CD4-positive, alpha-beta T cell treated with Interleukin-1 beta for 1 hour (primary cell): ENCODE measurements at places on chromosomes 16 and 17.
A peak's percentile ranks its signal among the peaks of the same experiment; 100 is the strongest.

GRCh38 chr17:67156269-67157199 is 88.5 kb downstream of the HELZ start:
- DNase-seq: no peak

DNA sequence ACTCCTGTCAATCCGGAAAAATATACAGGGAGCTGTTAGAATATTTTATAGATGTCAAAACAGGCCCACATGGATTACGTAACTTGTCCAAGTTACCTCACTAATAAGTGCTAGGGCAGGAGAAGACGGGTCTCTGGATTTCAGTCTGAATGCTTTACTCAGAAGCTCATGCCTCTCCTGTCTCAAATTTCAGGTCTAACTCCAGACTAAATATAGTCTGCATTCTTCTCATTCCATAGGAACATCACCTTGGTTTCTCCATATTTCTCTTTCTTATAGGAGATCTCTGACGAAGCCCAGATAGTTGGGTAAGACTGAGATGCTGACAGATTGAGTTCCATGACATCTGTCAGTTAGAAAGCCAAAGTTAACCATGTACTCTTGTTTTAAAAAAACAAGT is 174.2 kb downstream of the STX8 start:
- no peak for DNase-seq

- DNase-seq: no peak
Observed at GRCh38 chr16:27828671-27829070, 234.8 kb downstream of the GSG1L start.

- no peak for DNase-seq
Observed at GRCh38 chr16:75774197-75774596, 47.9 kb upstream of the CPHXL start.

DNA sequence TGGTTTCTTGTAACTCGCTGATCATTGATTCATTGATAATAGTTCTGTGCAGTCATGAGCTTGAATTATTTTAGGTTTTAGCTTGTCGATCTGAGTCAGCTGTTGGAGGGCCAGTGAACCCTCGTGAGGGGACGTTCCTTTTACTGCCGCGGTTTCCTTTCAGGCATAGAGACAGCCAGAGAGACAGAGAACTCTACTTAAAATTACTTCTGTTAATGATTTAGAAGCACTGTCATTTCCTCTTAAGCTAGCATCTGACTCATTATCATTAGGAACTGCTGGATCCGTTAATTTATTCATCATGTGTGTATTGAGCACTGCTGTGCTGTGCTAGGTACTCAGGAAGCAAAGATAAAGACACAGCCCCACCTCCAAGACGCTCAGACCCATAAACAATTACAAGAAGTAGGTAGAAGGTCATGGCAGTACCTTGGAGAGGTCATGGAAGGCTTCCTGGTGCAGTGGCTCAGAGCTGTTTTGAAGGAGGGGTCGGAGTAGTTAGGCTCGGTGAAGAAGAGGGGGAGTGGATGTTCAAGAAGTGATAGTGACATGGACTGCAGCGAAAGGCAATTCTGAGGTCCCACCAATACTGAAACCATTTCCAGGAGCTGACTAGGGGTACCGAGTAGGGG is 3.3 kb downstream of the PGS1 start:
- DNase-seq: peak; percentile 49

DNA sequence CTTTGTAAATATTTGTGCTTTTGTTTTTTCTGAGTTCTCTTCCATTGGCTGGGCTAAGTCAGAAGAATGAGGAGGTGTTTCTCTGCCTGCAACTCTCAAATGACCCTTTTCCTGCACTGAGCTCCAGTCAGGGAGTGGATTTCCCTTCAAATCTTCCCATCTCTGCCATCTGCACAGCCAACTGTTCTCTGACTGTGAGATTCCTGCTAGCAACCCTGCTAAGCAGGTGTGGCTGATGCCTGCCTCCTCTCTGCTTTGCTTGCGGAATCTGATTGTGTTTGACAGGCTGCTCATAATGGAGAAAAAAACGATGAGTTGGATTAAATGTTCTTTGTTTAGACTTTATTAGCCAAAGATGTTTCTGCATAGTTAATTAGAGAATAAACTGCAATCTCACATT is 519.8 kb downstream of the TMEM114 start:
- no peak for DNase-seq

DNA sequence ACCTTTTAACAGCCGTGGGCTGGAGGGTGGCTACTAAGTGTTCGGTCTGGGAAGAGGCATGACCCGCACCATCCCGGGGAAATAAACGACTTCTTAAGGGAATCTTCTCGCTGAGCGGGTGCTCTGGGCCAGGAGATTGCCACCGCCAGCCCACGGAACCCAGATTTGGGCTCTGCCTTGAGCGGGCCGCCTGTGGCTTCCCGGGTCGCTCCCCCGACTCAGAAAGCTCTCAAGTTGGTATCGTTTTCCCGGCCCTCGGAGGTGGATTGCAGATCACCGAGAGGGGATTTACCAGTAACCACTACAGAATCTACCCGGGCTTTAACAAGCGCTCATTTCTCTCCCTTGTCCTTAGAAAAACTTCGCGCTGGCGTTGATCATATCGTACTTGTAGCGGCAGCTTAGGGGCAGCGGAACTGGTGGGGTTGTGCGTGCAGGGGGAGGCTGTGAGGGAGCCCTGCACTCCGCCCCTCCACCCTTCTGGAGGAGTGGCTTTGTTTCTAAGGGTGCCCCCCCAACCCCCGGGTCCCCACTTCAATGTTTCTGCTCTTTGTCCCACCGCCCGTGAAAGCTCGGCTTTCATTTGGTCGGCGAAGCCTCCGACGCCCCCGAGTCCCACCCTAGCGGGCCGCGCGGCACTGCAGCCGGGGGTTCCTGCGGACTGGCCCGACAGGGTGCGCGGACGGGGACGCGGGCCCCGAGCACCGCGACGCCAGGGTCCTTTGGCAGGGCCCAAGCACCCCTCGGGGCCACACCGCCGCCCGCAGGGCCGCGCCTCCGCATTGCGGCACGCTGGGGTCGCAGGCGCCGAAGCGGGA is 3.6 kb upstream of the CBX4 start:
- peak; percentile 43 for DNase-seq

GRCh38 chr17:7029659-7030058 is 6.2 kb upstream of the SLC16A13 start:
- peak; percentile 58 for DNase-seq

DNA sequence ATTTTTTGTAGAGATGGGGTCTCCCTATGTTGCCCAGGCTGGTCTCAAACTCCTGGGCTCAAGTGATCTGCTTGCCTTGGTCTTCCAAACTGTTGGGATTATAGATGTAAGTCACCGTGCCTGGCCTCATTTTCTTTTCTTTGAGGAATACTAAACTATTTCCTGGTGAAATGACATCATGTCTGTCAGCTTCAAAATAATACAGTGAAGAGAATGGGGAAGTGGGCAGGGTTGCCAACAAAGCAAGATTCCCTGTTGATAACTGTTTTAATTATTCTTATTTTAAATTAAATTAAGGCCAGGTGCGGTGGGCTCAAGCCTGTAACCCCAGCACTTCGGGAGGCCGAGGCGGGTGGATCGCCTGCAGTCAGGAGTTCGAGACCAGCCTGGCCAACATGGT is 21.1 kb downstream of the PIPOX start:
- DNase-seq: no peak

GRCh38 chr16:68704232-68704867 is 32.7 kb upstream of the CDH1 start:
- peak; percentile 43 for DNase-seq
